Activated CD8-positive, alpha-beta memory T cell treated with anti-CD3 and anti-CD28 coated beads, Interleukin-2, amount 50 U/mL, for 48 hours (primary cell): ENCODE measurements at places on chromosomes 2 and 18.

- DNase-seq = peak; percentile 56
Measured at GRCh38 chr2:179139506-179139905, 89.6 kb upstream of the CCDC141 start.

DNA sequence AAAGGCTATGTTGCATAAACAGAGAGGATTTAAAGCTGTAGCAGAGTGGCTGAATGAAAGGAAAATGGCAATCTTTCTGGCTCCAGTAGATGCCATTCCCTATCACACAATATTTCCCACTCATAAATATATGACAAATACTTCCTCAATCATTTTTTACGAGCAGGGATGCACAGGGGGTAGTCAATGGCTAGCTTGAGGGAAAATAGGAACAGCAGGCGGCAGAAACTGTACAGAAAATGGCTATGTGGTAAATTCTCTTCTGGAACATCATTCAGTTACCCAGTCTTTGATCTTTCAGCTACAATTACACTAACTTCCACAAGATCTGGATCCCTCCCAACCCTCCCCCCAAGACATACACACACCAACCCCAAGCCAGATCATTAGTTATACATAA, 127.2 kb downstream of the OLA1 start:
- DNase-seq = no peak

DNA sequence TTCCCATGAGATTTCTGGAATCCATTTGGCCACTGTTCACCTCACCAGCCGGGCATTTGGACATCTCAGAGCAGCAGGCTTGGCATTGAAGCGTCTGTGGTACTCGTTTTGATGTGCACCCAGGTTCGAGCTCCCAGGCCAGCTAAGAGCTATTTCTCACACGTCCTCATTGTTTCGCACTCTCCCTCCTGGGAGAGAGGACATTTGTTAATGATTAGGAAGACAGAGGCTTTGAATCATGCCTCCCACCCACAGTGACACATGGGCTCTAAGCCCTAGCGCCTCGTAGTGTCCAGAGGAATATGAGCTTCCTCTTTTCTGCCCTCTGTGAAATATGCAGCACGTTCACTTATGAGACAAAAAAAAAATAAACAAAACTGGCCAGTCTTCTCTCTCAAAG, 361.8 kb downstream of the RND3 start:
- DNase-seq = no peak

DNA sequence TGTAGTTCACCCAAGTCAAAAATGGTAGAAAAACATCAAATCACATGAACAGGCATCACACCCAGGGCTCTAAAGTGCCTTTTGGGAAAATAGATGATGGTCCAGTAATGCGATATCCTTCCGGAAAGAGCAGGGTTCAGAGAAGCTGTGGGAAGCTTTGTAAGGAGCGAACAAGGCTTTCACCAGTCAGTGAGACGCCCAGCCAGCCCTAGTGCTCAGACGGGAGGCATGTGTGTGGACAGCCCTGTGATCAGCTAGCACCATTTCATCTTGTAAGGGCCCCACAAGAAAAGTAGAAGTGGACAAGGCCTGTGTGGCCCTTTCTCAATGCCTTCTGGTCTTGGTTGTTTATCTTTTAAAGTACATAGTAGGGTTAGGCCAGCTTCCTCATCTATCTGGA, 76.1 kb downstream of the SMIM21 start:
- no peak for DNase-seq

DNA sequence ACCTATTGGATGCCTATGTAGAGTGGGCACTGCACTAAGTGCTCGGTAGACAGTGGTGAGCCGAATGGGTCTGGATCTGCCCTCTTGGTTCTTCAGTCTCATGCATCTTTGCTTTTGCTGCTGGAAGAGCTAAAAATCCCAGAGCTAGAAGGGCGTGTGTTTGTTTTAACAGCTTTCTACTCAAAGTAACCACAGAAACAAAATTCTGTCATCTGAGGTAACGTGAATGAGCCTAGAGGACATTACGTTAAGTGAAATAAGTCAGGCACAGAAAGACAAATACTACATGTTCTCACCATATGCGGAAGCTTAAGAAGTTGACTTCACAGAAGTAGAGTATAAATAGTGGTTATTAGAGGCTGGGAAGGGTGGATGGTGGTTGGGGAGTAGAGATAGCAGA, 119.8 kb downstream of the PLB1 start:
- no peak for DNase-seq

GRCh38 chr2:112572005-112572404, 12.4 kb upstream of the CHCHD5 start:
- no peak for DNase-seq

DNA sequence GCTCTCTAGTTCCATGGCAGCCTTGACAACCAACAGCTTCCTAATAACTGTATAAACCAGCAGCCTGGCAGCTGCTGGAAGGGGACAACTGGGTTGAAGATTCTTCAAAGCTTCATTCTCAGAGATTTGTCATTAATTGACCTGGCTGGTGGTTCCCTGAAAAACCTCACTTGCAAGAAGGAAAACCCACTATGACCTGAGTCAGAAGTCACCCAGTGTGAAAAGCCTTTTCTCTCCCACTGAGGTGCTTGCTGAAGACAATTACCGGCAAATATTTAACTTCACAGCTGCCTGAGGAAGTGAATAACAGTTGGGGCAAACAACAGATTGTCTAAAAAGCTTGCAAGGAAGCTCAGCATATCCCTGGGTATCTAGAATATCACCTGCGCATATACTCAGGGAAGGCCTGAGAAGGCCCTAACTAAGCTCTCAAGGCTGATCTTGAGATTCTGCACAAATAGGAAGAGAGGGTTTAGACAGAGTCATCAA, 49.9 kb downstream of the CRACDL start:
- DNase-seq = no peak

GRCh38 chr18:80033181-80034067, 810 bp upstream of the RBFA start:
- DNase-seq = no peak

DNA sequence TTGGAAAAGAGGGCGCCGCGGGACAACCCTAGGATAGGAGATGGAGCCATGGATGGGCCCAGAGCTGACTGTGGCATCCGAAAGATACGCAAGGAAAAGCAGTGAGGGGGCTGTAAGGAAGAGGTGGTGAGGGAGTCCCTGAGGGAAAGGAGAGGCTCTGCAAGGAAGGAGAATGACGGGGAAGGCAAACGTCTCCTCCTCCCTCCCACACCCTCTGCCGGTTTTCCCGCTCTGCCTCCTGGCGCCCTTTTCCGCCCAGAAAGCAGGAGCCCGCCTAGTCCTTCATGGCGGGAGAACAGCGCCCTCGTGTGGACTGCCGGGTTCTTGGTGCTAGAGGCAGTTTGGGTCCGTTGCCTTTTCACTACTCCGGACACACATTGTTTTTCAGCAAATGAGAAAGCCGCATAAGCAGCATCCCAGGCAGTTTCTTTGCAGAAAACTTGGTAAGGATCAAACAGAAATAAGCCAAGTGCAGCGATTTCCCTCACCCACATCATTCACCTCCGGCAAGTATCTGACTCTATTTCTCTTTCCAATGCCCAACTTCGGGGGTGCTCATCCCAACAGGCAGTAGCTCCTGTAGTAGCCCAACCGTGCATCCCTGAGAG, 200.4 kb downstream of the INO80D start:
- peak; percentile 91 for DNase-seq

GRCh38 chr2:126220331-126220730, 435.6 kb upstream of the GYPC start:
- DNase-seq = no peak

DNA sequence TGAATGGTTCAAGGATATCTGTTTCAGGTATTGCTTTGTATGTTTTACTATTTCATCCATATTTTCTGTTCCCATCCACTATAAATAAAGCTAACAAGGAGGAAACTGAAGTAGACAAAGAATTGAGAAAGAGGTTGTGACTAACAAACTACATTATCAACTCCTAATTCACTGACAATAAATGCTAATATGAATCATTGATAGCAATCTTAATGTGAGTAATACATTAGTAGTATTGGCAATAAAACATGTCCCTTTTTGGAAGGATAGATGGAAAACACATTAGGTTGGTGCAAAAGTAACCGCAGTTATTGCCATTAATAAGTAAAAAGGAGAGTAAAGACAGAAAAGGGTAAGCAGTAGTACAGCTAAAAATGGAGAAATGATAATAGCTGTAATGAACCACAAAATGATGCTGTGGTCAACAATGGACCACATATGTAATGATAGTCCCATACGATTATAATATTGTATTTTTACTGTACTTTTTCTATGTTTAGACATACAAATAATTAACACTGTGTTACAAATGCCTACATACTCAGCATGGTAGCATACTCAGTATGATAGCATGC, 104.7 kb downstream of the THADA start:
- no peak for DNase-seq

- DNase-seq = no peak
Measured at GRCh38 chr2:46493971-46494250, 14.5 kb downstream of the TMEM247 start.

DNA sequence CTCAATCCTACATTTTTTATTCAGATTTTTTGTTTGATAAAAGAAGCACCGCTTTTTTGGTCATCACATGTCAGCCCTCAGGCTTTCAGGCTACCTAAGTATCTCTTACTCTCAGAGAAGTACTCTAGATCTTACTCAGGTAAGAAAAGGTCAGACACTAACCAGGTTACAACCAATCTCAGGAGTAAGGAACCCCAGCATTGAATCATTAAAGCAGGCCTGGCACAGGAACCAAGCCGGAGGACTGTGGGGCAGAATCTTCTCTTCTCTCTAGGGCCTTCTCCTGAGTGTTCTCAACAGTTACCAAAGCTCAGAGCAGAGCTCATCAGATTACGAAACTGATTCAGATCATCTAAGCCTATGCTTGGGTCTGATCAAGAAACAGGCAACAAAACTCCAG, 28.2 kb downstream of the RBMS1 start:
- DNase-seq = no peak

- DNase-seq = no peak
Measured at GRCh38 chr2:149188291-149188690, 142.1 kb upstream of the LYPD6 start.

DNA sequence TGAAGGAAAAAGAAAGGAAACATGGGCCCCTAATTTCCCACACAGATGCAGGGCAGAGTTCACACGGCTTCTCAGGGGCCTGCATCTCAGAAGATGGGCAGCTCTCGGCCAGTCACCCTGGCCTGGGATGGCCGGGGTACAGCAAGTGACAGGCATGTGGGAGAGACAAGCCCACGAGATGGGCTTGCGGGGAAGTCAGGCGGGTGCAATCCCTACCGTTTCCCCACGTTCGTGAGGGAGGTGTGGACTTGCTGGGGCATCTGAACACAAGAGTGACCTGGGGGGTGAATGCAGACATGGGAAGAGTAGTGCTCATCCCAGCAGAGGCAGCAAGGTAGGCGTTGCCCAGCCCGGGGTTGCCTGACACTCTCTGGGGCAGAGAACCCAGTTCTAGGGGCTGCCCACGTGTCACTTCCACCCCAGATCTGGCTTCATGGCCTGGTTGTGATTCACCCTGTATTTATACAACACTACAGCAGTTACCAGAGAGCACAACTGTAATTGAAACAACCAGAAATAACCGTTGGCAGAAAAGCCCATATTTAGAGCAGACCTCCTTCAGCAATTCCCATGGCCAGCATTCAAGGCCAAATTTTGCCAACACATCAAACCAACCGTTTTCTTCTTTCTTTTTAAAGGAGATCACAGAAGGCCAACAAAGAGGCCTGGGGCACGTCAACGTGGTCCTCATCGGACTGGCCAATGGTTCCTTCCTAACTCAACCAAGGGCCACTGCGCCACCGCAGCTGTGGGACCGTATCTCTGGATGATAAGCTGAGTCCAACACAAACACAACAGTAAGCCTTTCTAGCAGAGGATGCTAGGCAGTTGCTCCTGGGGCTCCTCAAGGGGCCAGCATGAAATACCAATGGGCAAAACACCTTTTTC, 58.4 kb downstream of the PARD6G start:
- DNase-seq = peak; percentile 39
